Tibial nerve (tissue), 4 donors: ENCODE measurements at places on chromosomes 4 and X. TPM values are rescaled to one million over a fixed set of nuclear protein-coding genes. Genes with fewer than 3 reads are reported as not detected.

Gene AFM
- total RNA-seq, result not detected

Gene TMEM164
- total RNA-seq, result 20.3 TPM

Gene CHIC1
- 7.6 TPM for total RNA-seq

Gene F8A3
- total RNA-seq, result 20.1 TPM

Gene TLR10
- total RNA-seq, result not detected

Gene LUZP4
- total RNA-seq, result not detected

Gene SLC6A14
- total RNA-seq, result not detected

Gene EDNRA
- total RNA-seq, result 19.0 TPM

Gene SEC24D
- 24.0 TPM for total RNA-seq

Gene SLC2A9
- 6.1 TPM for total RNA-seq

Gene RNF128
- 1.3 TPM for total RNA-seq

Gene CLDN34
- total RNA-seq, result not detected

Gene NPNT
- total RNA-seq, result 53.8 TPM

Gene CFAP47
- total RNA-seq, result not detected

Gene SLC34A2
- total RNA-seq, result not detected

Gene INTS12
- total RNA-seq, result 22.0 TPM

Gene PSAPL1
- not detected for total RNA-seq

Gene POU3F4
- not detected for total RNA-seq

Gene GYG2
- total RNA-seq, result 50.4 TPM

Gene IL3RA
- 7.2 TPM for total RNA-seq

Gene RAB33A
- total RNA-seq, result not detected

Gene ITIH6
- total RNA-seq, result not detected

Gene TAF1
- total RNA-seq, result 65.7 TPM

Gene MAOB
- total RNA-seq, result 35.1 TPM
